Omental fat pad (tissue), 4 donors: ENCODE measurements at places on chromosomes 7 and 10.

- no peak for DNase-seq
These were observed 29.5 kb downstream of the ZNF775 start for GRCh38 chr7:150408393-150409299.

GRCh38 chr7:129295015-129295423, 70.2 kb downstream of the AHCYL2 start:
- no peak for DNase-seq

DNA sequence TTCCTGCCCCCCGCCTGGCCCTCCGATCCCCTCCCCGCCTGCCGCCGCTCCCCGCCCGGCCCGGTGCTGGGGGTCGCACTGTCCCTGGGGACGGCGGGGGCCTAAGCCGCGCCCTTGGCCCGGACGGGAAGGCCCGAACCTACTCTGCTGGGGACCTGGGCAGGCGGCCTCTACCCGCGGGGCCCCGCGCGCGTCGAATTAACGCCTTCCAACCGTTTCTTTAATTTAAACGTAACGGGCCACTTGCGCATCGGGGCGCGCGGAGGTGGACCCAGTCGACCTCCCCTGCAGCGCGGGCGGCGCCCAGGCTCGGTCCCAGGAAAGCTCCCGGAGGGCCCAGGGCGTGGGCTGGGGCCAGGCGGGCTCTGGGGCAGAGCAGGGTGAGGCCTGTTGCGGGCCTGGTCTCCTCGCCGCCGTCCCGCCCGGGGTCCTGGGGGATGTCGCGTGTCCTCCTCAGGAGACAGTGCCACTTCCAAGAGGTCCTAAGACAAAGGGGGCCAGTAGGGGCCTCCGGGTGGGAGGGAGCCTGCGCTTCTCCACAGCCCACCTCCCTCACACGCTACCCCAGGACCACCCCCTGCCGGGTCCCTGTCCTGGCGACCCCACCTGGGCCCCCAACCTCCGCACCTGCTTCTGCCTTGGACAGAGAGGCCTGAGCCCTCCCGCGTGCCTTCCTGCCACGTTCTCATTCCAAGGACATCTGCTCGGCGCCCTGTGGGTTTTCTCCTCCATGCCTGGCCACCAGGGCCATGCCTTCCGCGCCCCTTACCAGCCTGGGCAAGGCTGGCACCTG, 658 bp upstream of the PTPRN2 start:
- no peak for DNase-seq

DNA sequence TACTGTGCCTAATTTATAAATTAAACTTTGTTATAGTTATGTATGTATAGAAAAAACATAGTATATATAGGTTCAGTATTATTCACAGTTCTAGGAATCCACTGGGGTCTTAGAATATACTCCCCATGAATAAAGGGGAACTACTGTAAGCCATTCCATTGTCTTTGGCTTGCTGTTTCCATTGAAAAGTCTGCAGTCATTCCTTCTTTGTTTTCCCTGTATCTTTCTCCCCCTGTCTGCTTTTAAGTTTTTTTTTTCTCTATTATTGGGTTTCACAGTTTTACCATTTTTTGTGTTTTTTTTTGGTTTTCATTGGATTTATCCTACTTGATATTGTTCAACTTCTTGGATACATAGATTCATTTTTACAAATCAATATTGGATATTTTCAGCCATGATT, 6.7 kb upstream of the PNLIP start:
- DNase-seq = no peak

DNA sequence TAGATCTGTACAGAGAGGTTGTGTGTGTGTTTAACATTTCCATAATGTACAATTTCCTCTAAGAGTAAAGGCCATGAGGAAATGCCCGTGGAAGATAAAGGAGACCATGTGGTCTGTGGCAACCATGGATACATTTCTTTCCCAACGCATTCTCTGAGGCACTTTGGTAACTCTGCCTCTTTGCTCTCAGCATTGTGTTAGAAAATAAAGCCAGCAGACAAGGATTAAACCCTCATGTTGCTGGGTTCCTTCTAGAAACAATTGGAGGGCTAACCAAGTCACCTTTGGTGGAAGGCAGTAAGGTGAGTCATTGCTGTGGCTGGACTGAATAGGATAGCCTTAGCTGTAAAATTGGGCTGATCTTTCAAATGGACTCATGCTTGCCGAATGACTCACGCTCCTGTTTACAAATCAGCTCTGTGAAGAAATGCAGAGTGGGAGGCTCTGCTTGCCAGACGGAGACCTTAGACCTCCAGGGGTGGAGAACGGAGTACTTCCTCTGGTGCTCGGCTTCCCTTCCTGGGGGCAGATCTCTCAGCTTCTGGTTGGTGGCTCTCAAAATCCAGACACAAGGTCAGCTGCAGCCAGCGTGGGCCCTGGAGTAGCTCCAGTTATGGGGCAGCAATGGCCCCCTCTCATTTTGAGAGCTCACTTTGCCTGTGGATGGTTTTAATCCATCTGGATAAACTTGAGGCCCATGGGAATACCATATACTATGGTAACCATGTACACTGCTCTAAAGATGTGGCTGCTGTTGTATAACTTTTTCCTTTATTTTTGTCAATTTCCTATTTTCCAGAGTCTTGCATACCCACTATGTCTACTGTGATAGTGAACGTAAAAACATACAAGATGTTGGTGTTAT, 137.3 kb downstream of the TCF7L2 start:
- DNase-seq = peak; percentile 66

- DNase-seq = no peak
These were observed 18.2 kb upstream of the ZNF862 start for GRCh38 chr7:149819961-149820340.

DNA sequence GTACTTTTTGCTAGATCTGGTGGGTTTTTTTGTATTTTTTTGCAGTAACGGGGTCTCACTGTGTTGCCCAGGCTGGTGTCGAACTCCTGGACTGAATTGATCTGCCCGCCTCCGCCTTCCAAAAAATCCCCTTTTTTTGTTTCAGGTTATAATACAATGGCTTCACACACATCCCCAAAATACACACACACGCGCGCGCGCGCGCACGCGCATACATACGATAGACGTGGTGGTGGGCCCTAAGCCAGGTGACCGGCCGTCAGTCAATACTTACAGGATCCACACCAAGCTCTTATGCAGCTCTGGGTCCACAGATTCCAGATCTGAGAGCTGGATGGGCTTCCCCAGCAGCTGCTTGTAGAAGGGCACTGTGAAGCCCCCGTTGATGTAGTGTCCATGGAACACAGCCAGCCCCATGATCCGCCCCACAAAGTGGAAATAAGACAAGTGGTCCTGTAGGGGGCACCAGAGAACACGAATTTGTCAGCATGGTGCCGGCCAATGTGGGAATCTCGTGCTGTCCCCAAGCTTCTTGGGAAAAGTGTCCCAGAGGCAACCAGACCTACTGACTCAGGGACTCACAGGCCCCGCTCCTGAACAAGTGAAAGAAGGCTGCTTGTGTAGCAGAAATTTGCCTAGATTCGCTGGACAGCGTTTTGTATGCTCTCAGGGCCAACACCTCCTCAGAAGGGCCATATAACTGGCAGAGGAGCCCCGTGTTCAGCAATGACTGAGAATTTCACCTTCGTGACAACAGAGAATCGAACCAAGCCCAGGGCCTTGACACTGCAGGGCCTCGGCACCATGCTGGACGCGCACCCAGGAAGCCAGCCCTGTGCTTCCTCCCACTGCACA, 103.6 kb downstream of the SMURF1 start:
- no peak for DNase-seq

GRCh38 chr7:147909431-147910148, 681.0 kb upstream of the C7orf33 start:
- DNase-seq = no peak

DNA sequence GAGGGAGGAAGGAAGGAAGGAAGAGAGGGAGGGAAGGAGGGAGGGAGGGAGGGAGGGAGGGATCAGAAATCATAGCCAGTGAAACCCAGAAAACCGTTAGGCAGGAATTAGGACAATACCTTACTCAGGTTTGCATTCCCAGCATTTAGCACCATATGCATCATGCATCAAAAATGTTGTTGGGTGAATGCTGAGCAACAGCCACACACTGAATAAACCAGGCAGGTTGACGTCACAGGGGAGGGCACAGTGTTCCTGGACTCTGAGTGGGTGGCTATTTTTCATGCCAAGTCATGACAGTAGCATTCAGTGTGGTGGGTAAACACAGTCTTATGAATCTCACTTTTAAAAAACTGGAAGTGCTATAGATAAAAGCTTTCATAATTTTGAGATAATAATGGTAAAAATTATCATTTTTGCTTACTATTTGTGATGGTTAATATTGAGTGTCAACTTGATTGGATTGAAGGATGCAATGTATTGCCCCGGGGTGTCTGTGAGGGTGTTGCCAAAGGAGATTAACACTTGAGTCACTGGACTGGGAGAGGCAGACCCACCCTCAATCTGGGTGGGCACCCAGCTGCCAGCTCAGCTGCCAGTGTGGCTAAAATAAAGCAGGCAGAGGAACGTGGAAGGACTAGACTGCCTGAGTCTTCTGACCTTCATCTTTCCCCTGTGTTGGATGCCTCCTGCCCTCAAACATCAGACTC, 199.1 kb upstream of the PRKCQ start:
- no peak for DNase-seq

- no peak for DNase-seq
These were observed 34.5 kb upstream of the SFTPD start for GRCh38 chr10:79983286-79983909.

DNA sequence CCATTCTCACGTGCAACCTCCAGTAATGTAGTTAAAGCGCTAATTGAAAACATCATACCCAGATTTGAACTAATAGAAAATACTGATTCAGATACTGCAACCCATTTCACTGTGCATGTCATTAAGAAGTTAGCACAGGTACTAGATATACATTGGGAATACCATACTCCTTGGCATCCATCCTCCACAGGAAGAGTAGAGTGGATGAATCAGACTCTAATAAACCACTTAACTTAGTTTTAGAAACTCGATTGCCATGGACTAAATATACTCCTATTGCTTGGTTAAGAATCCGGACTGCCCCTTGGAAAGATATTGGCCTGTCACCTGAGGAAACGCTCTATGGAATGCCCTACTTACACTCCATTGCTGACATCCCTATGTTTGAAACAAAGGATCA, 9.5 kb downstream of the AKR1B15 start:
- no peak for DNase-seq

GRCh38 chr7:151864561-151864960, 12.4 kb downstream of the PRKAG2 start:
- no peak for DNase-seq

- DNase-seq = no peak
These were observed 25.5 kb downstream of the GTF2IRD1 start for GRCh38 chr7:74479066-74479781.

DNA sequence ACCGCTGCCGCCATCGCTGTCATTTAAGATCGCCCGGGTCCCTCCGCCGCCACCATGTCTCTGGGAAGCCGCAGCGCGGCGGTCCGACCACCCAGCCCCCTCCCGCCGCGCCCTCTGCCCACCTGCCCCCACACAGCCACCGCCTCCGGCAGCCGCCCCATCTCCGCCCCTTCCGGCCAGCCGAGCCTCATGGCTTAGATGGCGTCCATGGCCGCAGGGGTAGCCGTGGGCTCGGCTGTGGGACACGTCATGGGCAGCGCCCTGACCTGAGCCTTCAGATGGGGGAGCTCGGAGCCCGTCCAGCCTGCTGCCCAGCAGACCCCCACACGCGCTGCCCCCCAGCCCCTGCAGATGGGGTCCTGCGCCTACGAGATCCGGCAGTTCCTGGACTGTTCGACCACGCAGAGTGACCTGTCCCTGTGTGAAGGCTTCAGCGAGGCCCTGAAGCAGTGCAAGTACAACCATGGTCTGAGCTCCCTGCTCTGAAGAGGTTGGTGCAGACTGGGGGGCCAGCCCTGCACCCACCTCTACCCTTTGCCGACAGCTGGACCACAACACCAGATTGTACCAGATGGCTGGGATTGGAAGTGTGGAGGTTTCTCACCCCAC, 38.0 kb upstream of the TARP start:
- DNase-seq = no peak

DNA sequence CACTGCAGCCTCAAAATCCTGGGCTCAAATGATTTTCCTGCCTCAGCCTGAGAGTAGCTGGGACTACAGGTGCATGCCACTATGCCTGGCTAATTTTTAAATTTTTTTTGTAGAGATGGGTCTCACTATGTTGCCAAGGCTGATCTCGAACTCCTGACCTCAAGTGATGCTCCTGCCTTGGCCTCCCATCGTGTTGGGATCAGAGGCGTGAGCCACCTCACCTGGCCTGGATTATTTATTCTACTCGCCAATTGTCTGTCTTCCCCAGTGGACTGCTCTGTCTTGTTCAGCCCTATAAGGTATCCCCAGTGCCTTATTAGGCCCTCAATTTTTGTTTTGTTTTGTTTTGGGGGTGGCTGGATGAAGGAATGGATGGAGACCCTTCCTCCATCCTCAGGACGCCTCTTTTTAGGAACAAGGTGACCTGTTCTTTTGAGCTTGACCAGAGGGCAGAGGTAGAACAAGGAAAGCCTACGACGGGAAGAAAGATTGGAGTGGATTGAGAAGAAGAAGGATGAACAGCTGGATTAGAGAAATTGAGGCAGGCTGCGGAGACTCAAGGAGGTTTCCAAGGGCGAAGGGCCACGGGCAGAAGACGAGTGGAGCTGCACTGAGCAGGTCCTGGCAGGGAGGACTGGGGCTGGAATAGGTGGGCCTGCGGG, 541 bp upstream of the DENND10 start:
- no peak for DNase-seq

GRCh38 chr7:106216923-106217542, 67.8 kb downstream of the NAMPT start:
- peak; percentile 31 for DNase-seq

- DNase-seq = no peak
These were observed 16.8 kb upstream of the HBP1 start for GRCh38 chr7:107152011-107152410.

DNA sequence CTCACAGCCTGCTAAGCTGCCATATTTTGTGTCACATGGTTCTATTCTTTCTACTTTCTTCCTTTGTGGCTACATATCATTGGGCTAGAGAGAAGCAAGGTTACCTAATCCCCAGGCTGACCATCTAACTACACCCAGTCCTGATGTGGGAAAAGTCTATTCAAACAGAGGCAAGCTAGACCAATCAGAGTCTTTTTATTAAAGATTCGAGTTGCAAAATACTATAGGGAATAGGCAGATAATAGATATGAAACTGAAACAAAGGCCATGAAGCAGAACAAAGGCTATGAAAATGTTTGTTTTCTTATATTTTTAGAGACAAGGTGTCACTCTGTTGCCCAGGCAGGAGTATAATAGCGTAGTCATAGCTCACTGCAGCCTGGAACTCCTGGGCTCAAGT, 36.7 kb downstream of the MTERF1 start:
- no peak for DNase-seq
